ENCODE measurements at places on chromosomes 6 and 20.

DNA sequence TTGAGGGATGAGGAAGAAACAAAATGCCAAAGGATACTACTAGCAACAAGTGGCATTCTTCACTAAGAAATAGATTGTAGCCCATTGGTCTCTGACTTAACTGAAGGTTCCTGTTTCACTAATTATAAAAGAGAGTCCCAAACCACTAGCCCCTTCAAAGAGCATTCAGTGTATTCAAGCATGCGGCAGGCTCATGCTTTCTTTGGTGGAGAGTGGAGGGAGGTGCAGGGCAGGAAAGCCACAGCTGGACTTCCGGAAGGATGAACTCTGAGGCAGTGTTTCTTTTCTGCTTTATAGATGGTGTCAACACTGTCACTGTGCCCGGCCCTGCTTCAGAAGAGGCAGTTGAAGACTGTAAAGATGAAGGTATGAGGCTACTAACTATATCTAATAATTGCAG, 636.1 kb downstream of the KIF16B start:
- no peak for DNase-seq
- no peak overlapping the region for H3K4me3 ChIP-seq
- H3K4me1 ChIP-seq: no peaks in the 10 kb centered on the region
- no peak overlapping the region for H3K27ac ChIP-seq

DNA sequence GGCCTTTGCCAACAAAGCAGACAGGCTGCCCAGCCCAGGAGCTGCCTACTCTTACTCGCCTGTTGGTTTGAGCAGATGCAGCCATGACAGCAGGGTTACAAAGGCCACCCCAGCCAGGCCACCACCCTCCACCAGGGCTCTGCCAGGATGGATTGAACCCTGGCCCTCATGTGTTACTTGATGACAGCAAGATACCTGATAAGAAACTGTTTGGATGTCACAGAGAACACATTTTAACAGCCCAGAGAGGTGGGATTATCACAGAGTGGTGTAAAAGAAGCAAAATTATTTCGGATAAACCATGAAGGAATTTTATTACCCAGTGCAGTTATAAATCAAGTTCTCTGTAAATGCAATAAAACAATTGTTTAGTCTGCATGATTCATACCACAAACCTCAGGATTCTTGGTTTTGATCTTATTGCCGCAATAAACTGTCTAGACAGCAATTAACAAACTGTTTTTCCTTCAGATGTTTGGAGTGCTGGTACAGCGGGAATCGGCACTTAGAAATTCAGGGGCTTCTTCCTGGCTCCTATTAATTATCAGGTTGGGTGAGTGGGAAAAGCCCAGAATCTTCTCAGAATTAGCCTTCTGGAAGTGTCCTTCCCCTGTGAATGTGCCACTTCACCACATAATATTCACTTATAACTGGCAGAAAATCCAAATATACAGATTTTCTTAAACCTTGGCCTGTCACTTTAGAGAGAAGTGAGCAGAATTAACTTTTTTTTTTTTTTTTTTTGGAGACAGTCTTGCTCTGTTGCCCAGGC, 58.0 kb upstream of the SALL4 start:
- no peaks in the 10 kb centered on the region for H3K27me3 ChIP-seq
- H3K4me1 ChIP-seq: peaks cover 31% of the 10 kb centered on the region
- no peak overlapping the region for H3K27ac ChIP-seq
- H3K36me3 ChIP-seq: no peaks in the 10 kb centered on the region
- no peak overlapping the region for H3K4me3 ChIP-seq
- no peak for DNase-seq

- H3K4me1 ChIP-seq: peaks cover 53% of the 10 kb centered on the region
- H3K36me3 ChIP-seq: no peaks in the 10 kb centered on the region
- no peak overlapping the region for H3K4me3 ChIP-seq
- no peak overlapping the region for H3K27ac ChIP-seq
- no peaks in the 10 kb centered on the region for H3K27me3 ChIP-seq
- DNase-seq: no peak
Measured at GRCh38 chr6:142697922-142698321, 247.1 kb downstream of the HIVEP2 start.

DNA sequence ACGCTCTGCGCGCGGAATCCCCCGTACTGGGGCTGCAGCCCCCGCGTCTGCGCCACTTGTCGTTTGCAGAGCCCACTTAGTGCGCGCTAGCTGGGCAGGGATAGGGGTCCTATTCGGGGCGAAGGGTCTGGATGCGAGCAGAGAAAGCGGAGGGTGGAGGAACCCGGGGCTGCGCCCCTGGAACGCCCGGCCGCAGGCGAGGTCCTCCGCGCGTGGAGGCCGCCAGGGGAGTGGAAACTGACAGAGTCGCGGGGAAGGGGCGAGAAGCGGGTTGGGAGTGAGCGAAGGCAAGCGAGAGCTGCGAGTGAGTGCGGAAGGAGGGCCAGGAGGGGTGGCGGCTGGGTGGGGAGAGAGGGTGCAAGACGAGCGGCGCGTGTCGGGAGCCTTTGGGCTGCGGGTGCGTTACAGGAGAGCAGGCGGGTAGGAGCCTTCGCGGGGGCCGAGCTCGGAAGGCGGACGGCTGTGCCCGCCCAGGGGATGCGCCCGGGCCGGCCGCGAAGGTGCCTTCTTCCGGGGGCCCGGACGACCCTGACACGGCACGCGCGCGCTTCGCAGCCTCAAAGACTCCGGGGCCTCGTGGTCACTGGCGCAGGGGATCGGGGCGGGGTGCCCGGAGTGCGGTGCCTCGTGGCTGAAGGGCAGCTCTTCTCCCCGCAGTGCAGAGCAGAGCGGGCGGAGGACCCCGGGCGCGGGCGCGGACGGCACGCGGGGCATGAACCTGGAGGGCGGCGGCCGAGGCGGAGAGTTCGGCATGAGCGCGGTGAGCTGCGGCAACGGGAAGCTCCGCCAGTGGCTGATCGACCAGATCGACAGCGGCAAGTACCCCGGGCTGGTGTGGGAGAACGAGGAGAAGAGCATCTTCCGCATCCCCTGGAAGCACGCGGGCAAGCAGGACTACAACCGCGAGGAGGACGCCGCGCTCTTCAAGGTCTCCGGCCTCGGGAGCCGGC, 1.2 kb downstream of the IRF4 start:
- H3K4me1 ChIP-seq: peaks cover 18% of the 10 kb centered on the region
- peak overlapping the region; percentile 57 for H3K4me3 ChIP-seq
- H3K27me3 ChIP-seq: peaks cover 77% of the 10 kb centered on the region

- H3K36me3 ChIP-seq: no peaks in the 10 kb centered on the region
- DNase-seq: no peak
- H3K4me3 ChIP-seq: no peak overlapping the region
- no peak overlapping the region for H3K27ac ChIP-seq
Measured at GRCh38 chr20:54153041-54153327, 20.8 kb downstream of the CYP24A1 start.

DNA sequence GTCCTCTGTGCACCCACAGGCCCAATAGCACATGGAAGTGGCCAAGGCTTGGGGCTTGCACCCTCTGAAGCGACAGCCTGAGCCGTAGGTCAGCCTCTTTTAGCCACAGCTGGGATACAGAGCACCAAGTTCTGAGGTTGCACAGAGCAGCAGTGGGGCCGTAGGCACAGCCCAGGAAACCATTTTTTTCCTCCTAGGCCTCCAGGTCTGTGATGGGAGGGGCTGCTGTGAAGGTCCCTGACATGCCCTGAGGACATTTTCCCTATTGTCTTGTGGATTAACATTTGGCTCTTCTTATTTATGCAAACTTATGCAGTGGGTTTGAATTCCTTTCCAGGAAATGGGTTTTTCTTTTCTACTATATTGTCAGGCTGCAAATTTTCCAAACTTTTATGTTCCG, 878.7 kb upstream of the MAN1A1 start:
- H3K27me3 ChIP-seq: no peaks in the 10 kb centered on the region
- H3K36me3 ChIP-seq: no peaks in the 10 kb centered on the region
- no peak overlapping the region for H3K4me3 ChIP-seq
- no peak for DNase-seq

DNA sequence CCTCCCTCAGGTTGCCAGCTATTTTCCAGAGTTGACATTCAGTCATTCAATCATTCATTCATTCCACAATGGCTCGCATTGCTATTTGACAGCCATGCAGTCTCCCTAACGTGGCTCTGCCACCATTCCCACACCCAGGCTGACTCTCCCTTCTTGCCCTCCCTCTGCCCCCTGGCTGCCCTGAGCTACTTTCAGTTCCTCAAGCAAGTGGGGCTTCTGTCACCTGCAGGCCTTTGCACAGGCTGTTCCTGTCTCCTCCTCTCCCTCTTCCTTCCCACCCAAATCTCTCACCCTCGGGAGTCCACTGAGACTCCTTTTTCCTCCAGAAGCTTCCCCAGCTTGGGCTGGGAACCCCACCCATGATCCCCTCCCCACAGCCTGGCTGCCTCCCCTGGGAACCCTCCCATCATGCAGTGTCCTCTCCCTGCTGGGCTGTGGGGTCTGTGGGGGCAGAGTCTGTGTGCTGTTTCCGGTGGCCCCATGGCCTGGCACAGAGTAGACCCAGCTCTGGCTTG, 2.6 kb downstream of the PACSIN1 start:
- H3K4me3 ChIP-seq: no peak overlapping the region
- H3K4me1 ChIP-seq: peaks cover 5% of the 10 kb centered on the region
- no peaks in the 10 kb centered on the region for H3K36me3 ChIP-seq
- no peak overlapping the region for H3K27ac ChIP-seq
- DNase-seq: no peak
- peaks cover 33% of the 10 kb centered on the region for H3K27me3 ChIP-seq

GRCh38 chr6:148479497-148479896, 136.9 kb downstream of the SASH1 start:
- no peak for DNase-seq
- H3K27ac ChIP-seq: no peak overlapping the region
- no peak overlapping the region for H3K4me3 ChIP-seq
- H3K4me1 ChIP-seq: peaks cover 6% of the 10 kb centered on the region

DNA sequence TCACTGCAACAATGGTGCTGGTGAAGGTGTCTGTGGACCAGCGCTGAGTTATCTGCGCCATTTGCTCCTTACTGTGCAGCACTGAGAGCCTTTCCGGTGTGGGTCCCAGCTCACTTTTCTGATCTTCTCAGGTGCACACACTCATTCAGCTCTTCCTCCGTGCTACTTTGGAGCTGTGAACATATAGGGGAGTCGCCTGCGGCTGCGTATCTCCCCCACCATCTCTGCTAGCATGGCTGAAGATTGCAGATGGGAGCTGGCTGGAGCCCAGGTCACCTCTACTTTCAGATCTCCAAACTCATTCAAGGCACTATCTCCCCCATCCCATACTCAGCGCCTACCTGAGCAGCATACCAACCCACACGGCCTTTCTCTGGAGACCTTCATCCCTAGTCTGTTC, 96.9 kb downstream of the DHX35 start:
- no peak for DNase-seq
- no peak overlapping the region for H3K4me3 ChIP-seq
- peaks cover 23% of the 10 kb centered on the region for H3K27me3 ChIP-seq
- no peaks in the 10 kb centered on the region for H3K36me3 ChIP-seq
- H3K4me1 ChIP-seq: no peaks in the 10 kb centered on the region
- H3K27ac ChIP-seq: no peak overlapping the region

DNA sequence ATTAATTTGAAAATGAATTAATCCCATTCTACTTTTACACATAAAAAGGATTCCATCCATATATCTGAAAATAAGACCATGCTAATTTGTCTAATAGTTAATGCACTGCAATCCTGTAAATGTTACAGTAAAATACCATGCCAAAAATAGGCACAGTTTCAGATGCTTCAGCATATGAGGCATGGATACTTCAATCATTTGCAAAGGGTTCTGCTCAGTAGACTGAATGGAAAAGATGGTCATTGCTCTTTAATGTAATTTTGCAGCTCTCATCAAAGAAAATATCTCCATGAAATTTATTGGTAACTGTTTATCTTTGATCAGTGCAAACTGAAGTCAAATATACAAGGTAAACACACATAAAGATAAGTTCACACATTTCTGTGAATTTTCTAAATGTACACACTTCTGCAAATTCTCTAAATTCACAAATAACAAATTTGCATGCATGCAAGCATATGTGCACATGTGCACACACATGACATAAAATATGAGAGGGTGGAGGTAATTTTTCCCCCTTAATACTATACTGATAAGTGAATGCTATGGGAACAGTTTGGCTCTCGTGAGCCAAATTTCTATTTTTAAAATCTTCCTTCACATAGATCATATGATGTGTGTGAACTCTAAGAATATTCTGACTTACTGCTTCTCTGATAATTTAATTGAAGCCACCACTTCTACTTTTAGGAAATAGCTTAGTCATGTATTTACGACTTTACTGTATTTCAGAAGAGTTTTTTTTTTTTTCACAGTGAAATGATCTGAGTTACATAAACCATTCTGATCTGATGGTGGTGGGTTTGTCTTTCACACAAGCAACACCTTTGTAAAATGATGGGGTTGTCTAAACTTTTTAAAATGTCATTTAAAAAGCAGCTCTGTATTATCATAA, 996.8 kb upstream of the CITED2 start:
- H3K4me3 ChIP-seq: no peak overlapping the region
- no peaks in the 10 kb centered on the region for H3K36me3 ChIP-seq
- H3K27ac ChIP-seq: no peak overlapping the region
- no peaks in the 10 kb centered on the region for H3K27me3 ChIP-seq
- peaks cover 31% of the 10 kb centered on the region for H3K4me1 ChIP-seq
- DNase-seq: no peak

DNA sequence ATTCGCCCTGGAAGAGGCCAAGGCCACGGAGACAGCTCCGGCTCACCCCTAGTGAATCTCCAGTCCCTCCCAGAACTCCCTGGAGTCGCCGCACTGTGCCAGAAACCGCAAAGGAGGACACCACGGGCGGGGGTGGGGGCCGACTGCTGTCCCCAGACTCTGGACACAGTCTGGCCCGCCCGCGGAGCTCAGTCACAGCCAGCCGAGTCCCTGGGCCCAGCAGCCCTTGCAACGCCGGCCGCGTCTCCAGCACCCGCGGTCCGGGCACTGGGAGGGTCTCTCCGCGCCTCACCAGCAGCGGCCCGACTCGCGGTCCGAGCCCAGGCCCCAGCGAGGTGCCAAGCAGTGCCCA, 518 bp downstream of the PEX6 start:
- H3K27ac ChIP-seq: peak overlapping the region; percentile 80
- peaks cover 28% of the 10 kb centered on the region for H3K4me1 ChIP-seq
- H3K27me3 ChIP-seq: no peaks in the 10 kb centered on the region
- DNase-seq: peak; percentile 87
- peaks cover 2% of the 10 kb centered on the region for H3K36me3 ChIP-seq
- H3K4me3 ChIP-seq: peak overlapping the region; percentile 81

GRCh38 chr6:150697515-150697914, 97.8 kb downstream of the PLEKHG1 start:
- H3K4me1 ChIP-seq: peaks cover 27% of the 10 kb centered on the region
- H3K36me3 ChIP-seq: no peaks in the 10 kb centered on the region
- H3K4me3 ChIP-seq: no peak overlapping the region
- peaks cover 2% of the 10 kb centered on the region for H3K27me3 ChIP-seq
- no peak for DNase-seq
- peak overlapping the region; percentile 40 for H3K27ac ChIP-seq

GRCh38 chr6:170290296-170291128, at the start of gene DLL1:
TSS of gene DLL1 (minus strand) at chr6:170291078. CDS start at chr6:170290139, 939 bp downstream.
- DNase-seq: no peak
- peaks cover 5% of the 10 kb centered on the region for H3K36me3 ChIP-seq
- peak within 1 kb of the TSS; percentile 71 for H3K27ac ChIP-seq
- peaks cover 33% of the 10 kb centered on the region for H3K4me1 ChIP-seq

All from osteocyte (in vitro differentiated cells).